ENCODE measurements at places on chromosomes 3 and 15.

DNA sequence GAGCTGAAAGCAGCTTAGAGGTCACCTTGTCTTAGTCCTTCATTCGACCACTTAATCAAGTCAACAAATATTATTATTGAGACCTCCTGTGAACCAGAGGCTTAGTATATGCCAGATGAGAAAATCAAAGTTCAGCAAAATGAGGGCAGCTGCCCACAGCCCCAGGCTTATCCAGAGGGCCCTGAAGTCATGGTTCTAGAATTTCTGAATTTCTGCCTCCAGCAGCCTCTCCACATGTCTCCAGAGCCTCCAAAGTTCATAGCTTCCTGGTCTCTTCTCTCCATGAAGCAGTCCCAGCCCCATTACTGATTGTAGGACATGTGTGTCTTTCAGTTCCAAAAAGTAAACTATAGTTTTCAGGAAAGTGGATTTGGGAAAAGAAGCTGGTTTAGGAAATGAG is 96.9 kb upstream of the TSC22D2 start:
- DNase-seq, result no peak

- DNase-seq, result no peak
Observed at GRCh38 chr3:47592066-47592795, 13.6 kb upstream of the CSPG5 start.

GRCh38 chr15:92958105-92958504 is 58.0 kb downstream of the CHD2 start:
- DNase-seq, result no peak

DNA sequence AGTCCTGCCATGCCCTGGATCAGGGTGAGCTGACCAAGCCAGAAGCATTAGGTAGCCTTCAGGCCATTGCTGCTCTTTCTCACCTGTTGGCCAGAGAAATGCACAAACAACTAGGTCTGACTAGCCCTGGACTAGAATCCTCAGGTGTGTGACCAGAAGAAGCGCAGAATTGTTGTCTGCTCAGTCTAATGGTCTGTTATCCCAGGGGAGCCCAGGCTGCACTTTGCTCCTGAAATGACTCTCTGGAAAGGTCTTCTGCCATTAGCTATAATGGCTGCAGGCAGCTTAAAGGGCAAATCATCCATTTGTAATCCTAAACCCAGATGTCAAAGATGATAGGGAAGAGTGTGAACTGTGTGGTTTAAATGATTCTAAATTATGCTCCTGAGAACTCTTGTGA is 246.1 kb downstream of the NFKBIZ start:
- no peak for DNase-seq

DNA sequence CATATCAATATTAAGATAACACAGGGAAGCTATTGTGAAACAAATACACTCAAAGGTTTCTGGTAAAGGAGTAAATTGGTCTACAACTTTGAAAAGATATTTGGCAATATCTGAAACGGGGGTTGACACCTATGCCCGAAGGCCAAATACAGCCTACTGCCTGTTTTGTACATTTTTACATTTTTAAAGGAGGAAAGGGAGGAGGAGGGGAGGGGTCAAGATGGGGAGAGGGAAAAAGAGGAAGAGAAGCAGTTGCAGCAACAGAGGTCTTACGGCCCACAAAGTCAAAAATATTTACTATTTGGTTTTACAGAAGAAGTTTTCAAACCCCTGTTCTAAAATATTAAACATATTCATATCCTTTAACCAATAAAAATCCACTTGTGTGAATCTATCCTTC is 94.2 kb downstream of the FMN1 start:
- no peak for DNase-seq

DNA sequence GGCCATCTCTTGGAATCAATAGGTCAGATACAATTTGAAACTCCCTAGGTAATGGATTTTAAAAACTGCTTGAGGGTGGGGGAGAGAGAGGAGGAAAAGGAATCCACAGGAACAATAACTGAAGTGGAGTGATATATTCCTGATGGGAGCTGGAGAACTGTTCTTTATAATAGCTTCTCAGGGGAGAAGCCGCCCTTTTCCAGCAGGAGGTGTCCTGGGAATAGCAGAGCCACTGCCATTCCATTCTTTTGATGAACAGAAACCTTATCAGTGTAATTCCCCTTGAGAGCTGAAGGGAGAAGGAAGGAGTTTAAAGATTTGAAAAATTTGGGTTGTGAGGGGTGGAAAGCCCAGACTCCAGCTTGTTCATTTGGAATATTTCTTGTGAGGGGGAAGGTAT is 504.9 kb upstream of the DPH6 start:
- no peak for DNase-seq

GRCh38 chr15:28049581-28049980 is 49.5 kb downstream of the OCA2 start:
- DNase-seq, result no peak

GRCh38 chr3:134362221-134362620 is 12.0 kb downstream of the AMOTL2 start:
- no peak for DNase-seq

DNA sequence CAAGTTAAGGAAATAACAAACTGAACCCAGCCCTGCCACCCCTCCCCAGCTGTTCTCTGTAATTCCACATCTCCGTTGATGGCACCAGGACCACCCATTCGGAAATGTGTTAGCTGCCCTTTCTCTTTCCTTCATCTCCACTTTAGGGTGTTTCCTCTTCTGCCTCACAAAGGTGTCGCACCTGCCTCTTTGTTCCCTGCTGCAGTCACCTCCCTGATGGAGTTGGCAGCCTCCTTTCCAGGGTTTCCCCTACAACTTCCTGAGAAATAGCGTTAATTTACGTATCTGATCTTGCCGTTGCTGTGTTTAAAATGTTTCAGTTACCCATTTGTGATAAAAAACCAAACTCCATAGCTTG is 57.3 kb downstream of the GPR171 start:
- no peak for DNase-seq

DNA sequence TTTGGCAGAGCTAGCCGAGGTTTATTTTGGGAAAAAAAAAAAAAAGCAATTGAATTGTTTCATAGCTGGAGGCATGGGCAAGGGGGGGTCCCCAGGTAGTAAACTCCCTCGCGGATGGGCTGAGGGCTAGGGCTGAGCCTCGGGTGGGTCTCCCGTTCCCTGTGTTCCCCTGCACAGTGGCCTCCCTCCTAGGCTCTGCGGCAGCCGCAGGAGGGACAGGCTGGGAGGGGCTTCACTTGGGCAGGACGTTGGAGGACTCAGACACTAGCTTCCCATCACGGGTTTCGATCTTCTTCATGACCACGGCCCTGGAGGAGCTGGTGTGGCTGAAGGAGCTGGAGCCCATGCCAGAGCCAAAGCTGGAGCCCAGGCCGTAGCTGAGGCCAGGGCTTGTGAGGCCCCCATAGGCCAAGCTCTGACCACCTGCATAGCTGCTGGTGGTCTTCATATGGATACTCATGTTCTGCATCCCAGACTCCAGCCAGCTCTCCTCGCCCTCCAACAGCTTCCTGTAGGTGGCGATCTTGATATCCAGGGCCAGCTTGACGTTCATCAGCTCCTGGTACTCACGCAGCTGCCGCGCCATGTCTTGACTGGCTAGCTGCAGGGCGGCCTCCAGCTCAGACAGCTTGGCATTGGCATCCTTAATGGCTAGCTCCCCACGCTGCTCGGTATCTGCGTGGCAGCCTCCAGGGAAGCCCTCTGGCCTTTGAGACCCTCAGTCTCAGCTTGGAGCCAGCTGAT is 64.0 kb upstream of the CDAN1 start:
- DNase-seq, result no peak

GRCh38 chr3:18735005-18735404 is 309.9 kb upstream of the SATB1 start:
- no peak for DNase-seq

- no peak for DNase-seq
Observed at GRCh38 chr15:67550522-67550921, 8.0 kb downstream of the MAP2K5 start.

DNA sequence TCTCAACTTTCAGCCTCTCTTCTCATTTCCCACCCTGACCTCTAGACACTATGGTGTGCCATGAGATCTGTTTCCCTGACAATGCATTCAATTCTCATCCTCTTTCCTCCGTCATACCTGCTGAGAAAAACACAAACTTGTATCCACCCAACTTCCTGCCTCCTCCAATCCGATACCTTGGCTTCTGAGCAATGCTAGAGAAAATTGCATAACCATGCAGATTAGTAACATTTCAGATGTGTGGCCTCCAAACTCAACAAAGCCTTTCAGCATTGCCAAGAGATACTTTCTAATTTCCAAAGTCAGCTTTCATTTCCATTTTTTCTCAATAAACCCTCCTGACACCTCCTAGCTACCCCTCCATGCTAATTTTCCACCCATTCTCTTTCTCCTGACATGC is 88.5 kb downstream of the MINAR1 start:
- no peak for DNase-seq

DNA sequence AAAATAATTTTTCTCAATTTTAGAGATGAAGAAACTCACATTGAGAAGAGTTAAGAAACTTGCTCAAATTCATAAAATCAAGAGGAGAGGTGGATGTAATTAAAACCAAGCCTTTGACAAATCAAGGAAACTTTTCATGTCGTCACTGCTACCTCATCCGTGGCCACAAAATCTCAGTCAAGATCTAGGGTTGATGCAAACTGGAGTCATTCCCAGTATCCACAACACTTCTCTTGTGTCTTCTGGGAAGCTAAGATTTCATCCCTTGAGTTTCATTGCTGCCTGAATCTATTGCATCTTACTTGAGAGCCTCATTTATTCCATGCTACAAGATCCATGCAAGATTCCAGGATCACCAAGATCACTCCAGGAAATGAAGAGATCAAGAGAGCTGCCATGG is 5.4 kb upstream of the FBN1 start:
- DNase-seq, result no peak

DNA sequence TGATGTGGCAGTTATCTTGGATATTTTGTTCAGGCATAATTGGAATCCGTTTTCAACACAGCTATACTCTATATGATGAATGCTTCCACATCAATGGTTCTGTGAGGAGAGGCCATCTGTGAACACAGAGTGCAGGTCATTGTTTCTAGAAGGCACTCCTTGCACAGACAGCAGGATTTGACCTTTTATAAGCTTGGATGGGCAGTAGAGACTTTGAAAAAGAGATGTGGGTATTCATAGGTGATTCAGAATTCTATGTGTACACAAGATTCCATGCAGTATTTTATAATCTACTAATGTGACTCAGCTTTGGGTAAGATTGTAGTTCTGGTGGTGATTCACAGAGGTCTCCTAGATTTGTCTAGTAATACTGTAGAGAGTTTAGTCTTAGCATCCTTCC is 12.5 kb downstream of the ARPP21 start:
- no peak for DNase-seq

DNA sequence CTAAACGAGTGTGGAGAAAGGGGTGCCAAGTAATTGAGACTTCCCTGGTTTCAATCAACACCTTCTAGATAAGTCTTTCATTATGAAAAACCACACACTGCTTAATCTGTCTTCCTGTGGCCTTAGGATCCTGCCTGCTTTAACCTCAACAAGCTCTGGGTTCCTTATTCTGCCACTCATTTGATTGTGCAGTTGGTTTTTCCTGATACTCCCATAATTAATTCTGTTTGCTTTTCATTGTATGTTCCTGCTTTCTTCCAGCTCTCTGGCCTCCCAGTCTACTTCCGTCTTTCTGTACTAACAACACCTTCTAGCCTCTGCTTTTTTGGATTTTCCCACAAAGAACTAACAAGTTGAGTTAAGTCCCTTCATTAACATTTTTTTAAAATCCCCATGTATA is 20.2 kb upstream of the GCNT3 start:
- DNase-seq, result no peak

GRCh38 chr15:75043509-75044257 is 20.3 kb downstream of the PPCDC start:
- DNase-seq, result peak; percentile 91

All from GF-D8 (cell line).